ENCODE measurements at places on chromosomes 16 and 17.

DNA sequence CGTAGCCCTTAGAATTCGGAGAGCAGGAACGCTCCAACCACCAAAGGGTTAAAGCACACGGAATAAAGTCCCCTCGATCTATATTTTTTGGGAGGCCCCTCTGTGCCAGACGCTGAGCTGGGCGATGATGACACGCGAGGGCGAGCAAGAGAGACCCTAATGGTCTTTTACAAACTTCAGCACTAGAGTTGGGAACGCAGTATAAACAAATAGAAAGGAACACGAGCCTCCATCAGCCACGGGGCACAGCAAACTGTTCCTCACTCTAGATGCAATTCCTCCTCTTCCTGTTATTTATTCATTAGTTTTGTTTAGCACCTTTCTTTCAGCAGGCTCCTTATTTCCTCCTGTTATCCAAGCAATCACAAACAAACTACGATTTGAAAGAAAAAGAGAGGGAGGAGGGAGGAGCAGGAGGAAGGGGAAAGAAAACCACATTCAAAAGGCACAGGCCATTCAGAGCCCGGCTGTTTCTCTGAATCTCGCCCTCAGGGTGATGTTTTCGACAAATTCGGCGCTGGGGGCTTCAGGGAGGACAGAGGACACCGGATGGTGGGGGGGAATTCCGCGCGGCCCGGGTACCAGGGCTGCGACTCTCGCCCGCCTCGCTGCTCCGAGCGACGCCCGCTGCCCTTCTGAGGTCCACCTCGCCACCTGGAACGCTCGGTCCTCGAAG lies 1.6 kb downstream of the TOX3 start:
- DNase-seq, result no peak

DNA sequence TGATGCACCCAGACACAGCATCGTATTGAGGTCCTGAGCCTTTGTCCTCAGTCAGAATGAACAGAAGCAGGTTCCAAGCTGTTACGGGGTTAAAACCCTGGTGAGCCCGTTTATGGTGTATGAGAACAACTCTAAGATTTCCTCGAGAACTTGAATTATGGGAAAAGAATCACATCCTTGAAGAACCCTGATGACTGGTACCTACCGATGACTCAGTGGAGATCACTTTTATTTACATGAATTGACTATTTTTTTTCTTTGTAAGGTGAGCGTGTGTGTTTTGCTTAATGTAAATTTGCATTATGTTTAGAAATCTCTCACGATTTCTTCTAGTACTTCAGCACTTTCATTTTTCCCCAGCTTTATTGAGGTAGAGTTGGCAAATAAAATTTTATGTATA lies 3.3 kb upstream of the KRTAP4-4 start:
- DNase-seq, result no peak

GRCh38 chr16:23570992-23571632 lies 13.6 kb downstream of the UBFD1 start:
- no peak for DNase-seq

GRCh38 chr16:55843105-55843395 lies 10.2 kb upstream of the CES1 start:
- no peak for DNase-seq

DNA sequence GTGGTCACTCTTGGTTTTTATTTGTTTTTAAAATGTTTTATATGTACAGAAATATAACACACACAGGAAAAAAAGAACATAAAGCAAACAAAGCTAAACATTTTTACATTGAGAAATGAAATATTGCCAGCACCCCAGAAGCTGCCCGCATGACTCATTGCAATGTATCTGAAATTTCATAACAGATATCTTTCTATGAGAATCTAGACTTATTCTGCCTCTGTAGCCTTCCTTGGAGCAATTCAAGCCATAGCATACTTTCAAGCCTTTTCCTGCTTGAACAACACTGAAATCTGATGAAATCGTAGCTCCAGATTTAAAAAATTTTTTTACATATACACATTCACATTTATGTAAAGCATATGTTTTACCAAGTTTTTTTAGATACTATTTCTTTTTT lies 86.9 kb downstream of the RBBP6 start:
- no peak for DNase-seq

All from AG04449 (cell line).